ENCODE measurements at places on chromosomes 4 and X.

DNA sequence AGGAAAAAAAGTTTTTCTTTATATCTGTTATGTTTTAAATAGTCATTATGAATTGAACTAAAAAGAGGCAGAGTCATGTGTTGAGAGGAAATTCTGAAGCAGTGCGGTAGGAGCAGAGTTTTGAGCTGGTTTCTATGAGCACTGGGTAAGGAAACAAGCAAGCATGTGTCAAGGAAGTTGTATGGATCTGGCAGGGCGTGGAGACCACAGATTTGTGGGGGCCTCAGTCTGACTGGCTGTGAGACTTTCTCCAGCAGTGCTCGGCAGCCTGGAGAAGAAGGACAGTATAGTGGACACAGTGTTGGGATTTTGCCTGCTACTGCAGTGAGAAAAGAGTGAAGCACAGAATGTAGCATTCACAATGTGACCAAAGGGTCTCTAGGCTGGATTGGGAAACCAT is 399.1 kb downstream of the INPP4B start:
- DNase-seq = no peak

DNA sequence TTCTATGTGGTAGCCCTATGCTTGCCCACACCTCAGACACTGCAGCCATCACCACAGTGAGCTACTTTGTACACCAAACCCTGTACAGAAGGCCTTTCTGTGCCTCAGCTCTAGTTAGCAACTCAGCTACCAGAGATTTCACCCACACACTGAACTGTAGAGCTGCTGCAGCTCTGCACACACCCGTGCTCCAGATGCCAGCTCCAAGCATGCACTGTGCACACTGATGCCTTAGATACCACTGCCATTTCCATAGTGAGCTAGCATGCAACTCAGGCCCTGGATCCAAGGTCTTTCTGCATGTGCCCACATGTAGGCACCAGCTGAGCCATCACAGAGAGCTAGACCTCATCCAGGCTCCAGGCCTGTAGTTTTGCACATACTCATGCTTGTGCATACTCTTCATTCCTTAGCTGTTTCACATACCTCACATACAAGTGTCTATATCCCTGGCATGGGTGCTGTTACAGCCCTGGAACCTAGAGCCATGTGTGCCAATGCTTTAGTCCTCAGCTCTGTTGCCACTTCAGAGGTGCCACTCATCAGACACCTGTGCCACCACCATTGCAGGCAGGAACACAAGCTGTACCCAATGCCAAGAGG is 423.5 kb upstream of the NDST3 start:
- DNase-seq = no peak

- no peak for DNase-seq
Measured at GRCh38 chrX:15718283-15718970, 19.6 kb upstream of the CA5B start.

GRCh38 chr4:89356086-89356485 is 48.5 kb upstream of the GPRIN3 start:
- DNase-seq = no peak

- no peak for DNase-seq
Measured at GRCh38 chr4:136863756-136864155, 668.5 kb downstream of the PCDH18 start.

- DNase-seq = no peak
Measured at GRCh38 chr4:146407669-146408084, 114.1 kb downstream of the SLC10A7 start.

GRCh38 chr4:185600801-185601434 is 65.6 kb upstream of the PDLIM3 start:
- no peak for DNase-seq

GRCh38 chr4:186781032-186781917 is 57.6 kb upstream of the FAT1 start:
- no peak for DNase-seq

DNA sequence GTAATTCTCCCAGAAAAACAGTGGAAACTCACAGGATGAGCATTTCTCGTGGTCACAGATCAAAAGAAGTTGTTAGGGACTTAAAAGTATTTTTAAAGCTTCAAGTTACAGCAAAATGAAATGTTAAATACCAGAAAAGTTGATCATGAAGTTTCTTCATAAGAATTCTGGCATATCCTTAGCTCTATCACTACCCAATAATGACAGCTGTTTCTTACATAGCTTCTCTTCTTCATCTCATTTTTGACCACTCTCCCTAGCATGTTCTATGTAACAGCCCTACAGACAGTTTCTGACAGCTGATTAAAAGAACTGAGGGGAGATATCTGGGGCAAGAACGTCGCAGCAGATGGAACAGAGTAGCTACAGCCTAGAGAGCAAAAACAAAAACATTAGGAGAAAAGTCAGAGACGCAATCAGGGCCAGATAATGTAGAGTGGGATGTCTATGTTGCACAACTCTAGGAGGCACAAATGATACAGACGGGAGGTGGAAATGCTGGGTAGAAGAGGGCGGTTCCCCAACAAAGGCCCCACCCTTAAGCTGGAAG is 108.7 kb downstream of the CORIN start:
- no peak for DNase-seq

- no peak for DNase-seq
Measured at GRCh38 chr4:174241162-174241561, 42.3 kb downstream of the FBXO8 start.

DNA sequence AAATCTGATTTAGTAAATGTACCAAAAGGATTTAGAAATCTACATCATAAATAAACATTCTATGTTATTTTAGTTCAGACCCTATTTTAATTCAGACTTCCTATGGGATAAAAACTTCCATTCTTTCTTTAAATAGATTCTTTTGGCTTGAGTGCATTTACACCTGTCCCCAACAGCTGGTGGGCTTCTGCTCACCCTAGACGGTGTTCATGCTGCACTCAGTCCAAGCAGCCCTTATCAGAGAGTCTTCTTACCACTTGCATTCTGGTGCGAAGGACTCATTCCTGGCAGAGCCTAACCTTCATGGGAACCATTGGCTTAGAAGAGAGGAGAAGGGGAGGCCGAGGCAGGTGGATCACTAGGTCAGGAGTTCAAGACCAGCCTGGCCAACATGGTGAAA is 57.3 kb downstream of the NPNT start:
- no peak for DNase-seq

- DNase-seq = no peak
Measured at GRCh38 chrX:7261672-7262332, 113.8 kb upstream of the PUDP start.

- DNase-seq = peak; percentile 53
Measured at GRCh38 chrX:2928583-2929434, at the start of gene ARSD. TSS of gene ARSD (minus strand) at chrX:2929339. CDS start at chrX:2929275, 64 bp downstream.

- peak; percentile 14 for DNase-seq
Measured at GRCh38 chr4:56757261-56757746, 64.2 kb downstream of the SPINK2 start.

DNA sequence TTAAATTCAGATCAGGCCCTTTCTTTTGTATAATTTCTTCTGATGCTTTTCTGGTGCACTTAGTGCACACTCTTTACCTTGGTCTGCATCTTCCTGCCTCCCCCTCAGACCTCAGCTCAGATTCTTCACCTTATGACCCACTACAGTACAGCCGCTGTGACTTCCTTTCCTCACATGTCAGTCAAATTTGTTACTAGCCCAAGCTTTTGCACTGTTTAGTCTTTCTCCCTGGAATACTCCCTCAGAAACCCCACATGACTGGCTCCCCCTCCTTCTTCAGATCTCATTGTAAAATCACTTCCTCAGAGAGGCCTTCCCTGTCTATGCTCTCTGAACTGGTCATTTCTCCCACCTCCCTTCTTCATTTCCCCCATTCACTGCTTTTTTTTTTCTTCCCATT is 132.9 kb downstream of the FRAS1 start:
- no peak for DNase-seq

- no peak for DNase-seq
Measured at GRCh38 chr4:4912155-4912554, 52.7 kb downstream of the MSX1 start.

GRCh38 chr4:70531981-70532380 is 13.6 kb downstream of the AMTN start:
- no peak for DNase-seq

- DNase-seq = no peak
Measured at GRCh38 chrX:74370487-74370886, 50.8 kb upstream of the SLC16A2 start.

All from activated CD4-positive, alpha-beta T cell treated with anti-CD3 and anti-CD28 coated beads, Interleukin-2, amount 50 U/mL, for 16 hours (primary cell).